Brain pericyte (primary cell): ENCODE measurements at places on chromosomes 2 and 18.

GRCh38 chr18:50143294-50143693 is 51.7 kb downstream of the MYO5B start:
- no peak for DNase-seq

DNA sequence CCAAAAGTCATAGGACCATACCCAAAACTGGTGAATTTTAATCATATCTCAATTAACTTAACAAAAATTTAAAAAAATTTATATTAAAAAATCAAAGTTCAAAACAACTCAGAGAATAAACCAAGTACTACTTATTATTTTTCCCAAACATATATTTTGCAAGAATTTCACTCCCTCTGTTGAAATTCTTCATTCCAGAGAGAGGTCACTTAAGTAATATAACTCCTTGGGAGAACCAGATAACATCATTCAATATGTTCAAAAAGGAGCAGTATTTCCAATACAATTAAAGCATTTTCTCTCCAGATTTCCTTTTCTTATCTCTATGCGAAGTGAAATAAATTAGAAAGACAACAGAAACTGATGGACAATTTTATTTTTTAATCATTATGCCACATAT is 165.9 kb upstream of the RND3 start:
- no peak for DNase-seq

- no peak for DNase-seq
Measured at GRCh38 chr2:204340511-204340910, 204.8 kb upstream of the PARD3B start.

- no peak for DNase-seq
Measured at GRCh38 chr2:233412405-233412804, 58.1 kb downstream of the DGKD start.
